ENCODE measurements at places on chromosomes 3 and 15.
A peak's percentile ranks its signal among the peaks of the same experiment; 100 is the strongest.

- DNase-seq, result peak; percentile 30
Measured at GRCh38 chr15:77546050-77546501, 86.6 kb downstream of the LINGO1 start.

- DNase-seq, result no peak
Measured at GRCh38 chr3:43181202-43181821, 75.4 kb upstream of the POMGNT2 start.

DNA sequence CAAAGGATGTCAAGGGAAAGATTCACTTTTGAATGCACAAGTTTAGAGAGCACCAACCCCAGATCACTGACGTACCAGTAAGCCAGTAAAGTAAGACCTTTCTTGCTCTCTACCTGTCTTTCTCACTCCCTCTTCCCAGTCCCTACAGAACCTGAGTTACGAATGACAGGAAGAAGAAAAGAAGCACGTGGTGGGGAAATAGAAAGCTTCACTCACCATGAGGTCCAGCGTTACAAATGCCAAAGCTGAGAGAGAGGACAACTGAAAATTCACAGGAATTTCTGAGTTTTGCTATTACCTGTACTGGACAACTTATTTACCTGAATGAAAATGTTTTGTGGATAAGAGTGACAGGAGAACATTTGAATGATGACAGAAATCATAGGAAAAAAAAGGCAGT is 133.2 kb upstream of the GBE1 start:
- no peak for DNase-seq

GRCh38 chr3:174960898-174961297 is 101.8 kb downstream of the NAALADL2 start:
- no peak for DNase-seq

DNA sequence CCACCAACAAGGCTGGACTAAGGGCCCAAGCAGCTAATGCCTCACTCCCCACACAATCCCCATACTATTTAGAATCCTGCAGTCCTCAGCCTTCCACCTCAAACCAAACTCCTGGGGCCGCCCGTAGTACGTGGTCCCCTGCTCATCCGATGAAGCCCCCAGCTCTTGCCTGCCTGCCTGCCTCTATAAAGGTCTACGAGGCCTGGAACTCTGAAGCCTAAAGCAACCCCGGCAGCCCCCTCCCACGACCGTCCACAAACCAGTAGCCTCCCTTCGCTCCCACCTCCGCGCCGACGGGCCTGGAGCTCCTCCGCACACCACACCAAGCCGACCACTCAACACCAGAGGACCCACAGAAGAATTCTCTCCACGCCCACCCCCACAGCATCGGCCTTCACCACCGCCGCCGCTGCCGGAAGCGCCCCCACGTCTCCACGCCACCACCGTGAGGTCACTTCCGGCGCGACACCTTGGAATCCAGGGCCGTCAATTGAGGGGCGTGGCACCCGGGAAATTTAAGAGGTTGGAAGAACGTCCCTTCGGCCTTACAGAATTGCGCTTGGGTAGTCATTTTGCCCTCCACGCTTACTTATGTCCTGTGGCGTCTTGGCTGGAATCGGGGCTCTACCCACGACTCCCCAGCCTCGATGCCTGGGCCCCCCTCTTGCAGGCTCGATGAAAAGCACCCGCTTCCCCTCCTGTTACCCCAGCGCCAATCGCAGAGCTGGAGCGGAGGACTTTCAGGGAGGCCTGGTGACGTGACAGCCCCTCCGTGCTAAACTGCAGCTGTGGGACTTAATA is at the start of gene EDC3:
TSS of gene EDC3 (minus strand) at position 428 of the 801 bp plus-strand sequence. CDS start 20,900 bp downstream, outside the sequence.
- peak; percentile 46 for DNase-seq

GRCh38 chr3:94137377-94137776 is 74.5 kb downstream of the NSUN3 start:
- DNase-seq, result no peak

Data from fibroblast of the conjunctiva (primary cell).